ENCODE measurements at places on chromosomes 1 and 21.

GRCh38 chr1:222107267-222107666 is 365.4 kb upstream of the DUSP10 start:
- DNase-seq = no peak

GRCh38 chr1:160428655-160429054 is 28.3 kb downstream of the VANGL2 start:
- peak; percentile 20 for DNase-seq

DNA sequence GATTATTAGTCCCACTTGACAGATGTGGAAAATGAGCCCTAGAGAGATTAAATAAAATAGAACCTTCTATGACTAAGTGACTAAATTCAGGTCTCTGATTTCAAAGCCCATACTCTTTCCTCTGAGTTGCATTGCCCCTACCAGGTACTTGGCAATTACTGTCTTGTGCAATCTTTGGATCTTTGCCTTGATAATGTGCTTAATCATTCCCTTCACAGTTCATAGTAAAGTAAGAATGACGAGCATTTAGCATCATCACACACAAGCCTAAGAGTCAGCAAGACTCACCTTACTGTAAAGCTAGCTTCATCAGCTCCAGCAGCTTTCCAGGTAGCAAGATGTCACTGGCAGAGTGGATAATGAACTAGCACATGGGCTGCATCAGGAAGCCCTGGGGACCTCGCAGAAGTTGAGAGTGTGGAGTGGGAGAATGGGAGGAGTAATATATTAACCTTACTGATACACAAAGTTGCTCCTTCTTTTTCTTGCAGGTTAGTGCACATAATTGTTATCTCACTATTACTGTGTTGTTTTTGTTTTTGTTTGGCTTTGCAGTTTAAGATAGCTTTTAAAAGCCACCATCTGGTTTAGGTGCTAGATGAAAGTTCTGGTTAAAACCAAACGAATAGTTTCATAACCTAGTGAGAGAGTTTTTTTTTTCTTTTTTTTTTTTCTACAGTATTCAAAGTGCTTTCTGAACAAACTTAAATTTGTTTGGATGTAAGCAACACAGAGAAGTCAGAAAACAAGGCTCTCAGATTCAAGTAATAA is 71.8 kb downstream of the PBX1 start:
- DNase-seq = no peak

GRCh38 chr21:29257701-29258100 is 41.0 kb upstream of the BACH1 start:
- DNase-seq = no peak

DNA sequence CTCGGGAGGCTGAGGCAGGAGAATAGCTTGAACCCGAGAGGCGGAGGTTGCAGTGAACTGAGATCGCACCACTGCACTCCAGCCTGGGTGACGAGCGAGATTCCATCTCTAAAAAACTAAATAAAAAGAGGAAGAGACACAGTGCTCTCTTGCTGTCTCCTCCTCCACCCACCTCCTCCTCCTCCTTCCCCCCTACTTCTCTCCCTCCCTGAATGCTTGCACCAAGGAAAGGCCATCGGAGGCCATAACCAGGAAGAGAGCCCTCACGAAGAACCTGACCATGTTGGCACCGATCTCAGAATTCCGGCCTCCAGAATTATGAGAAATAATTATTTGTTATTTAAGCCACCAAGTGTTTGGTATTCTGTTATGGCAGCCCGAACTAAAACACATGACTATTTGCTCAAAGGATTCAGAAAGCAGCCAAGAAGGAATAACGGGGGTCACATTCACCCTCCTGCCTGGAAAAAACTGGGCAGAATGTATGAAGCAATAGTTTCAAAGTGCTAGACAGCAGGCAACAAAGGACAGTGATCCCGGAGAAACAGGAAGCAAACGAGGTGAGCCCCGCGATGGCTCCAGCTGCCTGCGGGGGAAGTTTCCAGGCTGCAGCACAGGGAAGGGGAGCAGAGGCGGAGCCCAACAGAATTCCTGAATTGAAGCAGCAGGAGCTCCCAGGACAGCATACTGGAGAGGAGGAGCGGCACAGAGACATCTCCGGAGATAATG is 35.8 kb downstream of the LDLRAD1 start:
- no peak for DNase-seq

GRCh38 chr1:151852733-151853132 is 779 bp downstream of the THEM5 start:
- DNase-seq = no peak

DNA sequence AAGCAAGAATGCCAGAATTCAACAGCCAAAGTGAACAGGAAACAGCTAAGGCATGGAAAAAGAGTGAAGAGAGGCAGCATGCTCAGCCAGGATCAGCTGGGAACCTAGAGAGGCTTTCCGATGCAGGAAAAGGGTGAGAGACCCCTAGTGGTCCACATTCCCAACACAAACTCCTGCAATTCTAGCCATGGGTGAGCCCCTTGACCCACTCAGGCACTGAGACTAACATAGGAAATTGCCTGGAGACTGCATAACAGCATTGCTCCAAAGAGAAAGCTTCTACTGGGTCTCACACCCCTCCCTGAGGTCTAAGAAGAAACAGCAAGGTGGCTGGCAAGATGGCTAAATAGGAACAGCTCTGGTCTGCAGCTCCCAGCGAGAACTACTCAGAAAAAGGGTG is 123.2 kb downstream of the LHX8 start:
- no peak for DNase-seq

- no peak for DNase-seq
Measured at GRCh38 chr1:242530761-242531160, 6.3 kb upstream of the PLD5 start.

GRCh38 chr1:219757890-219758289 is 145.0 kb upstream of the ZC3H11B start:
- DNase-seq = no peak
